Stimulated activated CD8-positive, alpha-beta memory T cell treated with anti-CD3 and anti-CD28 coated beads, Interleukin-7, amount 100 ng/mL, for 4 hours (primary cell): ENCODE measurements at places on chromosomes 3 and 15.
A peak's percentile ranks its signal among the peaks of the same experiment; 100 is the strongest.

DNA sequence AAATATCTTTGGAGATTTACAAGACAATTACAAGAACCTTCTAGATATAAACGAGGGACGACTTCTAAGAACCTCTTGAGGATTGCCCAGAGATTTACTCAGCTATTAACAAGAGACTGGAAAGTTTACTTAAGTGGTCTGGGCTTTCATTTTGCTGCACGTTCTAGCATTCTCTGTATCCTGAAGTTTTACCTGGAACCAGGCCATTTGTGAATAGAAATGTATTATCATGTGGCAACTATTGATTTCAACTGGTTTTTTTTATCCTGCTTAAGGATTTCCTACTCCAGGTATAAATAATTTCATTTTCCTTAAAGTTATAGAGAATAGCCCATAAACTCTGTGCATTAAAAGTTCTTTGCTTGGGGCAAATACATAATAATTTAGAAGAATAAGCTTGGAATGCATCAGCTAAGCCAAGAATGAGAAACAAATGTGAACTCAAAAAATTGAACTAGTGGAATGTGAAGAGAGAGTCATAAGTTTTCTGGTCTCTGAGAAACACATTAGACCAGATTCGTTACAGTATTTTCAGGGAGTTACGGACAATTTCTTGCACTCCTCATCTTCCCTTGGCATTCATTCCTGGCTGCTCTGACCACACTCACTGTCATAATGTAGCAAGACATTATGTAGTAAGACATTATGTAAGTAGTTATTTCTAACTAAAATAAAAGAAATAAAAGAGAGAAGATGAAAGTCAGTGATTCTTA, 1.3 kb downstream of the AQP9 start:
- no peak for DNase-seq

- no peak for DNase-seq
Observed at GRCh38 chr3:128603811-128604775, 46.5 kb downstream of the RPN1 start.

DNA sequence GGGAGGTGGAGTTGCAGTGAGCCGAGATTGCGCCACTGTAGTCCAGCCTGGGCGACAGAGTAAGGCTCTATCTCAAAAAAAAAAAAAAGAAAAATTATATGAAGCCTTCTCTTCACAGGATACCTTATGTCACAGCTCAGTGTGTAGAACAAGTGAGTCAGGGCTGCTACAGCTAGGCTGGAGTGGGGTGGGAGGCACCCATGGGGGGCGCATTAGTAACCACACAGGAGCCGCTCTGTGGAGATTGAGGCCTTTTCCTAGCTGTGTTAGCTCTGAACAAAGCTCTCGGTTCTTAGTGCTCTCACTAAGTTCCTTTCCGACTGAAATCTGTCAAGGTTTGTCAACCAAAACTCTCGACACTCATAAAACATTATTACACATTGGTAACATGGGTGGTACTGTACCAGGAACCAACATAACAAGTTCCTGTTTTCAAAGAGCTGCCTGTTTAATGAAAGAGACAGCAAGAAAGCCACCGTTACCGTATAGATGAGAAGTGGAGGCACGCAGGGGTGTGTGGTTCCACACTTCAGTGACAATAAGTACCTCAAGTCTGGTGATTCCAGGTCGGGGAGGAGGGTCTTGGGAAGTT, 4.5 kb downstream of the LRRC31 start:
- DNase-seq, result peak; percentile 3

GRCh38 chr3:113590983-113591382, 58.6 kb downstream of the SIDT1 start:
- no peak for DNase-seq

DNA sequence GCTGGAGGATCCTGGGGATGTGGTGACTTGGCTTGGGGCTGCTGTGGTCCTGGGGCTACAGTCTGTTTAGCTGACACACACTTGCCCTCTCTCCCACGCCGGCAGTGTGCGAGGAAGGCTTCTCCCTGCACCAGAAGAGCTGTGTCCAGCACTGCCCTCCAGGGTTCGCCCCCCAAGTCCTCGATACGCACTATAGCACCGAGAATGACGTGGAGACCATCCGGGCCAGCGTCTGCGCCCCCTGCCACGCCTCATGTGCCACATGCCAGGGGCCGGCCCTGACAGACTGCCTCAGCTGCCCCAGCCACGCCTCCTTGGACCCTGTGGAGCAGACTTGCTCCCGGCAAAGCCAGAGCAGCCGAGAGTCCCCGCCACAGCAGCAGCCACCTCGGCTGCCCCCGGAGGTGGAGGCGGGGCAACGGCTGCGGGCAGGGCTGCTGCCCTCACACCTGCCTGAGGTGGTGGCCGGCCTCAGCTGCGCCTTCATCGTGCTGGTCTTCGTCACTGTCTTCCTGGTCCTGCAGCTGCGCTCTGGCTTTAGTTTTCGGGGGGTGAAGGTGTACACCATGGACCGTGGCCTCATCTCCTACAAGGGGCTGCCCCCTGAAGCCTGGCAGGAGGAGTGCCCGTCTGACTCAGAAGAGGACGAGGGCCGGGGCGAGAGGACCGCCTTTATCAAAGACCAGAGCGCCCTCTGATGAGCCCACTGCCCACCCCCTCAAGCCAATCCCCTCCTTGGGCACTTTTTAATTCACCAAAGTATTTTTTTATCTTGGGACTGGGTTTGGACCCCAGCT, 2.9 kb upstream of the FES start:
- no peak for DNase-seq

DNA sequence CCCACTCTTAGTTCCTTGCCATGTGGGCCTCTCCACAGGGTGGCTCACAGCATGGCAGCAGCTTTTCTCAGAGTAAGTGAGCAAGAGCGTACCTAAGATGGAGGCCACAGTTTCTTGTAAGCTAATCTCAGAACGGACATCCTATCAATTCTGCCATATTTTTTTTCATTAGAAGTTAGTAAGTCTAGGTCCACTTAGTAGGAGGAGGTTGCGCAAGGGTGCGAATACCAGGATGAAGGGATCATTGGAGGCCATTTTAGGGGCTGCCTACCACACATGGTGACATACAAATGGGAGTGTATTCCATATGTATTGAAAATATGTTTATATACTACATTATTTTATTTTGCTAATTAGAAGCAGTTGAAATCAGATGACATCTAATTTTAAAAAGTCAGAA, 31.5 kb downstream of the NR1D2 start:
- no peak for DNase-seq
